ENCODE measurements at places on chromosomes 2 and 18.

GRCh38 chr2:37858400-37858711, 66.7 kb upstream of the RMDN2 start:
- DNase-seq = no peak

GRCh38 chr18:6207116-6207515, 207.6 kb downstream of the L3MBTL4 start:
- DNase-seq = no peak

DNA sequence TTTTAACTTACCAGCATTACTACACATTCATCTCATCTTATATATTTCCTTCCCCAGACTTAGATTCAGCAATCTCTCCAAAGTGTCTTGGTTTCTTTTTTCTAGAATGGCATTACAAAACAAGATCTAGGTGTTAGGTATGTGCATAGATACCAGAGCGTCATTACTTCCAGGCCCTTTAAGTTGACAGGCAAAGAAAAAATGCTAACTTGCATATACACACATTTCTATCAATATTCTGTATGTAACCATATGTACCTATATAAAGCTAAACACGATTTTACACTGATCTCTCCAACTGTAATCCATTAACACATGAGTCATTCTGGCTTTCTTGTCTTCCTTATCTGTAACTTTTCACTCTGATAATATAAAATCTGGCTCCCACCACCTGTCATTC, 503.8 kb upstream of the NRXN1 start:
- DNase-seq = no peak

- DNase-seq = no peak
These were observed 34.0 kb upstream of the SLC66A3 start for GRCh38 chr2:11121099-11121822.

DNA sequence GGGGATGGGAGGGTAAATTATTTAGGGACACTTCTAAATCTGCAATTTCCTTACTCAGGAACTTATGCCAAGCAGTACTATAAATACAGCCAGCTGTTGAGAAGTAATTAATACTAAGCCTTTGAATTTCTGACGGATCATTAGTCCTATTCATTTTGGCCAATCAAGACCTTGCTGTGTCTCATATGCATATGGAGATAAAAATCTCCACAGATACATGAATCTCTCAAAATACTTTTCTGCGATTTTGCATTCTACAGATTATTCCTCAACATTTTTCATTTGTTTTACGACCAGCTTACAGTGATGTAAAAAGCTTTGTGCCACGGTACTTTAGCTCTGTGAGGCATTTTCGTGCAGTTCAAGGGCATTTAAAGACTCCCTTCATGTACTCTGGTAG, 16.7 kb downstream of the LANCL1 start:
- DNase-seq = no peak

- no peak for DNase-seq
These were observed 198.3 kb downstream of the GLI2 start for GRCh38 chr2:120933693-120934573.

GRCh38 chr2:230226051-230226551, 565 bp downstream of the SP140 start:
- no peak for DNase-seq
